ENCODE measurements at places on chromosomes 11 and 22.

DNA sequence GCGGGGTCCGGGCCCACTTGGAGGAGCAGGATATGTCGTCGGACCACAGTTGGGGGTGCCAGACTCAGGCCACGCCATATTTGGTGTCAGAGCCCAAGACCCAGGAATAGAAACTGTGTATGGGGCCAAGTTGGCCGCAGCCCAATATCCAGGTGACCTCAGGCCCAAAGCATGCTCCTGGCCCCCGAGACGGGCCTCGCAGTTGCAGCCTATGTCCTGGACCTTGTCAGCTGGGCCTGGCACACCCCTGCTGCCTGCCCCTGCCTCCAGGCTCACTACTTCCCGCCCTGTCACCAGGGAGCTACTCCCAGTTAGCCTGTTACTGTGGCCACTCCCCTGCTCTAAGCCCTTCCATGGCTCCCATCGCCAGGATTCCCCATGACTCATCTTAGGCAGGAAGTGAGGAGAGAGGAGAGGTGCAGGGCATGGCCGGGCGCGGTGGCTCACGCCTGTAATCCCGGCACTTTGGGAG lies 23.1 kb downstream of the A4GALT start:
- DNase-seq = no peak

- no peak for DNase-seq
Observed at GRCh38 chr11:353179-353873, 16.0 kb upstream of the B4GALNT4 start.

GRCh38 chr11:127233998-127234397 lies 233.4 kb upstream of the KIRREL3 start:
- no peak for DNase-seq

DNA sequence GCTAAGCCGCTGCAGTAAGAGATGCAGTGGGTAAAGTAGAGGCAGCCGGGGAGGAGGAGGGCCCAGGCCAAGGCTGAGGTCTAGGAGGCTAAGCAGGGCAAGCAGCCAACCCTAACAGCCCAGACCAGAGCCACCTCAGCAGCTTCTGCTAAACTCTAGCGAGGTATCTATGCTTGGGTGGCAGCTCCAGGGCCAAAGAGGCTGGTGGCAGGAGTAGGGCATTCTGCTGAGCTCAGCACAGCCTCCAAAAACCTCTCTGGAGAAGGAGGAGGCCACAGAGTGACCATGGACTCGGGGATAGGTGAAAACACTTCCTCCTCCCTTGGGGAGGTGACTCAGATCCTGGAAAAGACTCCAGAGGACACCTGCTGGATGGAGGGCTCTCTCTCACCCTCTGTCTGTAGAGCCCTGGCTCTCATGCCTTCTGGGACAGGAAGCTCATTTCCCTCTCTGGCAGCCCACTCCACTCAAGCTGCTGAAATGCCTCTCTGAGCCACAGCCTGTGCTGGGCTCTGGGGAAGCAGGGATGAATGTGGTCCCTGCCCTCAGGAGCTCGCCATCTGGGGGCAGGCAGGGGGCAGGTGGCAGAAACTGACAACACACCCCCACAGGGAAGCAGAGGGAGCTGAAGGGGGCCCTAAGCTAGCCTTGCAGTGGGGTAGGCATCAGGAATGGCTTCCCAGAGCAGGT lies 16.5 kb upstream of the TPBGL start:
- DNase-seq = no peak

DNA sequence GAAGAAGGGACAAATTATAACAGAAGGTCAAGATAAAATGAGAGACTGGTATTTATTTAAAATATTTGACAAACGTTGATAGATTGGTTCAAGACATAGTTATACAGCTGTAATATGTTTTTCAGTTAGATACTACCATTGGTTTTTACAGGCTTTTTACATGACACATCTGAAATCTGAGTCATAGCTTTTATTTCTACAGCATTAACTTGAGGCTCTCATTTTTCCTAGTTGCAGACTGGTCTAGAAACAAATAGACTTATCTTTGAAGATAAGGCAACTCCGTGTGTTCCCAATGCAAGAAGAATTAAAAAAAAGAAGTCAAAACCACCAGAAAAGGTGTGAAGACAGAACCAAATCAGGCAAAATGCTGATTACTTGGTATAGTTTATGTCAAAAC lies 31.3 kb downstream of the CEP57 start:
- DNase-seq = no peak
